ENCODE measurements at places on chromosomes 2 and 18.

GRCh38 chr2:152407204-152407721 lies 72.3 kb downstream of the FMNL2 start:
- no peak for DNase-seq

DNA sequence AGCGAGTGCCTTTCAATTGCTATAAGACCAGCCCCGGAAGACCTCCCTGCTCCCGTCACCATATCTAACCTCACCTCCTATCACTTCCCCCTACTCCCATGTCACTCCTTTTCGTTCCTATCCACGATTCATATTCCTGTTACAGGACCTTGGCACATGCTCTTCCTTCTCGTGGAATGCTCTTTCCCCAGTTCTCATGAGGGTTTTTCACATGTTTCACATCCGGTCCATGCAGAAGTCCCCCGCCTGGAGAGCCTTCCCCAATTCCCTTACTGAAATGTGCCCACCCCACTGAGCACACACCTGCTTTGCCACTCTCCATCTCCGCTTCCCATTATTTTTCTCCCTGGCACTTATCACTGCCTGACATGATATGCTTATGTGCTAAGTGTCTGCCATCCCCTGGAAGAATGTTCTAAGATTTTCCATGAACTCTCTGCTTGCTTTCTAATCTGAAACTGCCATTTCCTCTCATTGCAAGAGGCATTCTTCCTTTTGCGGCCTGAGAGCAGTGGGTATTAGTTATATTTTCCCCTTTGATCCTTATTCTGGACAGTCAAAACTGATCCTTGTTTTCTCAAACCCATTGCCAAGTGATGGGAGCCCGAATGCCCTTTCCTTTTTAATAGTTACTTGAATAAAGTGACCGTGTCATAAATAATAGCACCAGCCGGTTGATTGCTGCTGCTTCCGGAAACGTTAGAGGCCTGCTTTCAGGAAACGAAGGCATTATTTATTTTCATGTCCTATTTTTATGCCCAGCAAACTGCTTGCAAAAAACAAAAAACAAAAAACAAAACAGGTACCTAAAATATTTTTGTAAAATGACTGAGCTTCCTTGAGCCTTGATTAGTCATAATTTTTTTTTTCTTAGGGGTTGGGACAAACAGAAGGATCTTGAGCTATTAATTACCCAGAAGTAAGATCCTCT lies 127.9 kb downstream of the ZNF532 start:
- DNase-seq = no peak

DNA sequence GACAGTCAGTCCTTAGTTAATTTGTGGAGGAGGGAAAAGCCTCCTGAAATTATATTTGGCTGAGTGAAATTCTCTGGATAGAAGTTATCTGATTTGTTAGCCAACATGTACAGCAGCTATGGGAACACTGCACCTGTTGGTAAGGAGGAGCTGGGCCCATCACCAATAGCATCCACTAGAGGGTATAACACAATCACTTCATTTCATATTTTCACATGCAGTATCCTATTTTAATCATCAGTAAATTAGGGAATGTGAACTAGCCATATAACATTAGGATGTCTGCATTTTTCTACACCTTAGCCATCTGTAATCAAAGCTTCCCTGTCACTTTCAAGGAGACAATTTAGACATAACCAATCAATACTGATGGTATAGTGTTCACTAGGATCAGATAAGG lies 818.4 kb upstream of the CDH2 start:
- no peak for DNase-seq

GRCh38 chr18:56789004-56789888 lies 138.1 kb downstream of the WDR7 start:
- peak; percentile 1 for DNase-seq

DNA sequence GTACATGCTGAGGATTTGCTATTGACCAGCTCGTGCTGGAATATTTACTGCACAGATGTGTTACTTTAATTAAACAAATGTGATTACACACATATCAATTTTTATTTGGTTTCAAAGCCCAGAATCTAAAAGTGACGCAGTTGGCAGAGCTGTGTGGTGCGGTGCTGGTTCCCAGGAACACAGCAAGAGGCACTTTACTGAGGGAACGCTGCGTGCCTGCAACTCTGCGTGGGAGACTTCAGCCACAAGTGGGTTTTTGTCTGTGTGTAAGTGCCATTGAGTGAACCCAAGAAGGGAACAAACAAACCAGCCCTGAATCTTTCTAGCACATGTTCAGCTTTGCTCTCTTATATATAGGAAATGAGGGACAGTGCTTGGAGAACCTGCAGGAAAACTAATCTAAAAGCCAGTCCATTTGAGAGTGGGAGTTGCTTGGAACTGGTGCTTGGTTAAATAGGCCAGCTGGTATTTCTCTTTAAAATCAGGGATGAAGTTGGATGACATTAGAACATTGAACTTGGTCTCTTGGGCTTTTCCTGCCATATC lies 196.6 kb upstream of the CELF4 start:
- DNase-seq = no peak

GRCh38 chr2:196112418-196113034 lies 43.9 kb upstream of the DNAH7 start:
- no peak for DNase-seq

GRCh38 chr2:20615466-20616241 lies 35.2 kb downstream of the HS1BP3 start:
- DNase-seq = no peak

GRCh38 chr2:177313162-177313781 lies 48.7 kb upstream of the NFE2L2 start:
- no peak for DNase-seq

- DNase-seq = peak; percentile 19
These were observed 32.8 kb upstream of the SLC14A1 start for GRCh38 chr18:45690975-45691815.
